Activated CD8-positive, alpha-beta memory T cell treated with anti-CD3 and anti-CD28 coated beads, Interleukin-2, amount 50 U/mL, for 4 hours (primary cell): ENCODE measurements at places on chromosomes 11 and 22.
A peak's percentile ranks its signal among the peaks of the same experiment; 100 is the strongest.

DNA sequence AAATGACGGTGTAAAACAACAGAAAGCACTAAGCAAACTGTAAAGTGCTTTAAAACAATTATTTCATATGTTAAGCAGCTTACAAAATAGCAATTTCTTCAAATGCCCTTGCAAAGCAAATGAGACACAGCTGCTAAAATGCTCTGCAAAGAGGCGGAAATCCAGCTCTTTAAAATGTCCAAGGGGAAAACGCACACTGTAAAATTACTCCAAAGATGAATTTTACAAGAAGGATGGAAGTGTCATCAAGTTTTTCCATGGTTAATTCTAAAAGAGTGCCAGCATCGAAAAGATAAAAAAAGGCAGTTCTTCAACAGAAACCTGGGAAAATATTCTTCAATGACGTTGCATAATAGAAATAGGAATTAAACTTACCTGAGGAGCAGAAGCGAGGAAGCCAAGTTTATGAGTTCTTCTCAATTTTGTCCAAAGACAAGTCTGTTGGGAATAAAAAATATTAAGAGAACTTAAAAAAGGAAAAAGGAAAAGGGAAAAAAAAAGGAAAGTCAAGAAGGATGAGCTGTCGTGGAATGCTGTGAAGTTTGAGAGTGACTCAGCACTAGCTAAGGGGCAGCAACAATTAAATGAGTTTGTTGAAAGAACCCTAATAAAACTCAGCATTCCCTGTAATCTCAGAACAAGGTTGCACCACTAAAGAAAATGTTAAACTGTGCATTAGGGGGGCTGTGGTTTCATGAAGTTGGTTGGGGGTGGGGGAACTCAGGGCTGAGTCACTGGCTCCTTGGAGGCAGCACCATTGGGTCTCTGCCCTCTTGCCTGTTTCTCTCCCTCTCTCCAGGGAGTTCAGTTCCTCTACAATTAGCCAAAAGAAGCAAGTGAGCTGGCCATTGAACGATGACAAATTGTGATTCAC is 64.2 kb upstream of the BLID start:
- no peak for DNase-seq

- DNase-seq = no peak
These were observed 32.7 kb downstream of the NARS2 start for GRCh38 chr11:78542007-78542406.

DNA sequence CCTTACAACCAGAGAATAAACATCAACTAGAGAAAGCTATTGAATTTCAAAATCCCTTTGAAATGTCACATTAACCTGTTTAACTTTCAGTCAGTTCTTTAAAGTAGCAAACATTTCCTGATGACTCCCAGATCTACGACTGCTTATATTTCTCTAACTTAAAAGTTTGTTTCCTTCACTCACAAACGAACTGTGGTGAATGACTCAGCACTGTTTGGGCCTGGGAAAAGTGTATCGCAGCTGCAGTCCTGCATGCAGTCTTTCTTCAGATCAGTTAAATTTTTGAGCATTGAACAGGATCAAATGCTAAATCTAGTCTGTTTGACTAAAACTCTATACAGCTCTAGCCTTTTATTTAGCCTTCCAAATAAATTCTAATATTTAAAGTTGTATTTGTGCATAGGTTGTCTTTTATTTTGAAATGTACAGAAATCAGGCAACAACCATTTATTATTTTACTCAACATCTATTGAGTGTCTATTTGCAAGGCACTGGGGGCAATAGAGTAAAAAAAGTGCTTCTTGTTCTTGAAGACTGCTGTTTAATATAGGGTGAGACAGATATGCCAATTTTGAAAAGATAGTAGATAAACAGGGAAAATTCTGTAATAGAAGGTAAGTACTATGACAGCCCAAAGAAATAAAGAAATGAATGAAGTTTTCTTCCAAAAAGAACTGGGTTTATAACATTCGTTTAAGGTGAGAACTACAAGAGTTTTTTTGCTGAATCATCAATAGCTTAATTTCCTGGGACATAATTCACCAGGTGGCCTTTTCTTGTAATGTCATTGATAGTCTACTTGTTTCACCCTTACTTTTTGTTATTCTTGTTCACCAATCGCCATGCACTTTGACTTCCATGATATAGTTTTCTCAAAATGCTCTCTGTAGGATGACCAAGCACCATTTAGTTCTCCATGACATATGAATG is 235.4 kb downstream of the METTL15 start:
- no peak for DNase-seq

- no peak for DNase-seq
These were observed 11.4 kb upstream of the DENND5A start for GRCh38 chr11:9276571-9276970.

GRCh38 chr11:61280883-61281580 is 14.1 kb downstream of the VWCE start:
- DNase-seq = no peak

- no peak for DNase-seq
These were observed 403.6 kb downstream of the TBC1D22A start for GRCh38 chr22:47166033-47166404.

DNA sequence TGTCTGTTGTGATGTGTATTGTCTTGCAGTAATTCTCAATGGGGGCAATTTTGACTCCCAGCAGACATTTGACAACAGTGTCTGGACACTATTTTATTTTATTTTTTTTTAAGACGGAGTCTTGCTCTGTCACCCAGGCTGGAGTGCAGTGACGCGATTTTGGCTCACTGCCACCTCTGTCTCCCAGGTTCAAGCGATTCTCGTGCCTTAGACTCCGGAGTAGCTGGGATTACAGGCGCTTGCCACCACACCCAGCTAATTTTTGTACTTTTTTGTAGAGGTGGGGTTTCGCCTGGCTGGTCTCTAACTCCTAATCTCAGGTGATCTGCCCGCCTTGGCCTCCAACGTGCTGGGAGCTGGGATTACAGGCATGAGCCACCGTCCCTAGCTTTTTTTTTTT is 1.4 kb downstream of the RPS6KB2 start:
- no peak for DNase-seq

DNA sequence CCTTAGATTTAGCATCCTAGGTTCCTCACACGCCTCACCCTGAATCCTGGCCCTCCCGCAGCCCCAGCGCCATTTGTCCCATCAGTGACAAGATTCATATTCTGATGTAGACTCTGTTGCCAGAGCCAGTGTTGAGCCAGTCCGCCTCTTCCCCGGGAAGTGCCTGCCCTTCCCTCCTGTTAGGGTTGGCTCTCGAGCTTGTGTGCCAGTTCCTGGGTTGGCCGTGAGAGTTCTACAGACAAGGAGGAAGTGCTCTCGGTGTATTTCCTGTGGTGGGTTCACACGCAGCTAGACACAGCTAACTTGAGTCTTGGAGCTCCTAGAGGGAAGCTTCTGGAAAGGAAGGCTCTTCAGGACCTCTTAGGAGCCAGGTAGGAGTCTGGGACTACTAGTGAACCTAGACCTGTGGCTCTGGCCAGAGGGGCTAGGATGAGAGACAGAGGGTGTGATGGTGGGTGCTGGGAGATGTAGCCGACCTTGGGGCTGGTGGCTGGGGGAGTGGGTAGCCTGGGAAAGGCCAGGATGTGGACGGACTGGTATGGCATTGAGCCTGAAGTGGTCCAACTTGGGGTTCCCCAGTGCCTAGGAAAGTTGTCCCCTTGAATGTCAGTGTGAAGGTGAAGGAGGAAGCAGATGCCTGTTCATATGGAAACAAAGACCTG is at the start of gene IL18BP:
TSS of gene IL18BP (plus strand) at position 261 of the 662 bp plus-strand sequence. CDS start 1,076 bp downstream, outside the sequence.
- DNase-seq = no peak

DNA sequence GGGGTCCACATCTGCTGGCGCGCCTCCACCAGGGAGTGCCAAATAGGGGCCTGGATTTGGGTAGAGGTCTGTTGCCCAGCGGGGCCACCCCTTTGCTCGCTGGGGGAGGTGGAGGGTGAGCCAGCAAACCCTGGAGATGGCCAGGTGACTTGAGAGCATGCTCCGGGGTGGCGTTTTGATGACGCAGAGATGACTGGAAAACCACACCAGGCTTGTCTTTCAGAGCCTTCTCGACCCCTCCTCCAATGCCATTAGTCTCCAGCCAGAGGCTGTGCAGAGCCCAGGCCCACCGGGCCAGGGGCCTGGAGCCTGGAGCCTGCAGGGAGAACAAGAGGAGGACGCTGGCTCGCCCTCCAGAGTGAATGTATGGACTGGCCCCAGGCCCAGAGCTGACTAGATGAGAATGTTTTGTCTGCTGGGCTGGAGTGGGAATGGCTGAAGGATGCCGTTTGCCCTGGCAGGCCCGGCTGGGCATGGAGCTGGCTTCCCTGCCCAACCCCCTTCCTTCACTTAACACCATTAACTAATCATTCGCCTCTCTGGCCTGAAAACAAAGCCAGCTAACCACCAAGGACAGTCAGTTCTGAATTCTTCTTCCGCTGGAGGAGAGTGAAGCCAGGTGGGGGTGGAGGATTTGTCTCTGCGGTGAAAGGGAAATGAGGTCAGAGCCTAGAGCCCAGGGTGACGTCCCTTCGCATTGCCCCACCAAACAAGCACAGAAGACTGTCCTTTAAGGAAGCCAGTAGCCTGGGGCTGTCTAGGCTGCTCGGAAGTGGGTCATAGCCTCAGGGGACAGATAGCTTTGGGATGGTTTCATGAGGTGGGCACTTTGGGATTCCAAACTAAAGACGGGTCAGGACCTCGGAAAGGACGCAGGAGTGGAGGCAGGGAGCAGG is 1.6 kb upstream of the MCAM start:
- DNase-seq = no peak

DNA sequence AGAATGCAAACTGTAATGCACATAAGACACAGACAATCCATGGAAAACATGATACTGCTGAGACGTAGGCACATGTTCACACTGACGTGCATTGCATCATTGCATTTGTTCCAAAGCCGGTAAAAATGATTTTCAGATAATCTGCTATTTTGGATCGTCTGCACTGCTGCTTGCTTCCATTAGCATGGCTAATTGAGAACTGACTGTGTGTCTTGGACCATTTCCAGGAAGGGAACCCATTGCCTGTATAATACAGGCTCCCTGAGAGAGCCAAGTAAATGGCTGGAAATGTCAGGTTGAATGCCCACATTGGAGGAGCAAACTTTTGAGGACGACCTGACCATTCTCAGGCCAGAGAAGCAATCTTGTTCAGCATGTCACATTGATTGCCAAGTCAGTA is 304.8 kb downstream of the ST3GAL4 start:
- DNase-seq = no peak

GRCh38 chr11:104581246-104581980 is 316.8 kb downstream of the CASP12 start:
- DNase-seq = no peak

DNA sequence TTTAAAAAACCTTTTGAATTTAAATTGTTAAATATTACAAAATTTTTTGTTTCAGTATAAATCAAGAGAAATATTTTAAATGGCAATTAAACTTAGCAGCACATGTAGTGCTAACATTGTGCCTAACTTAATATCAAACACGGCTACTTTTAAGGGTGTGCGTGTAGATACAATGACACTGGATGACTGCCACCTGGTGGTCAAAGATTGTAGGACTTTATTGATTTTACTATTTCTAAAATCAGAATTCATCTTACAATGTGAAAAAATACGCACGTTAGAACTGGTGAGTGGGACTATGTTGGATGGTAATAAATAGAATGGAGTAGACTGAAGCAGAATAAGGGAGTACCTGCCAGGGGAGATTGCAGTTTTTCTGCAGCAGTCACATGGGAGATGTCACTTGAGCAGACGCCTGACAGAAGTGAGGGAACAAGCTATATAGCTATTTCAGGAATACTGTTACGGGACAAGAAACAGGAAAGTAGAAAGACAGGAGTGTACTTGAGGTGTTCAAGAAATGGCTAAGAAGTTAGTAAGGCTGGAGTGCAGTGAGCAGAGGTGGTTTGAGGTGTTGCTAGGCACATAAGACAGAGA is 52.9 kb downstream of the UVRAG start:
- DNase-seq = peak; percentile 34

DNA sequence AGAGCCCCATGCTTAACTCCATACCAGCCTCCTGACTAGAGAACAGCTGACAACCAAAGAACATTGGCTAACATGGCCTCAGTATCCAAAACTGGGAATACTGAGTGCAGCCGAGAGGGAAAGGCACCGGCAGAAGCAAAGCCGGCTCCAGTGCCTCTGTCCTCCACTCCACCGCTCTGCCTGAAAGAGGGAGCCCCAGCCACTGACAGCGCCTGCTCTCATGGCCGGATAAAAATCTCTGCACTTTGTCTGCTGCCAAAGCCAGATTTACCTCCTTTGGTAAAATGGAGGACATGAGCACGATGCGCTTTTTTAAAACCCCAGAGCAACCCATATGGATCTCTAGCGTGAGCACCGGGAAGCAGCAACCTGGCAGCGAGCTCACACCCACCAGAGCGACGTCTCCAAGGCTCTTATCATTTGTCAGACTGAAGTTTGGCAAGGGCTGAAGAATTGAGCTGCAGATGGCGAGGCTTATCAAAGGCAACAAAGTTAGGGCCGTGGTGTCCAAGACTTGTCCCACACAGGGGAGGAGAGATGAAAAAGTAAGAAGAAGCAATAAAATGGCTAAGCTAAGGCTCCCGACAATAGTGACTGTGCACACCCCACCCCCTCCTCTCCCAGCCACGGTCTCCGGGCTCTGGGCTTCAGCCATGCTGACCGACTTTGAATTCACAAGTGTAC is 71.4 kb downstream of the EFCAB6 start:
- no peak for DNase-seq

DNA sequence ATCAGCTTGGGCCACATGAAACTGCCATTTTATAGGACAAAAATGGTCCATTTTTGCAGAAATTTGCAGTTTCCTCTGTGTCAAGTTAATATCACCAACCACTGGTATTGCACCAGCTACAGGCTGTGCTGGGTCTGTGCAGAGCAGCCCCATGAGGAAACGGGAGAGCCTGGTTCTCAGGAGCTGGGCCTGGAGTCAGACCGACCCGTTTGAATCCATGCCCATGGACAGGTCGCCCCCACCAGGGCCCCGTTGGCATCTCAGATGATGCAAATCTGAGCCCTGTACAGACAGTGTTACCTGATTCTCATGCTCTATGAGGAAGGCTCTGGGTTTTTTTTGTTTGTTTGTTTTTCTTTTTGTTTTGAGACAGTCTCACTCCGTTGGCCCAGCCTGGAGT is 9.8 kb upstream of the SEC14L6 start:
- no peak for DNase-seq

GRCh38 chr22:49369726-49370626 is 457.7 kb downstream of the BRD1 start:
- DNase-seq = no peak

DNA sequence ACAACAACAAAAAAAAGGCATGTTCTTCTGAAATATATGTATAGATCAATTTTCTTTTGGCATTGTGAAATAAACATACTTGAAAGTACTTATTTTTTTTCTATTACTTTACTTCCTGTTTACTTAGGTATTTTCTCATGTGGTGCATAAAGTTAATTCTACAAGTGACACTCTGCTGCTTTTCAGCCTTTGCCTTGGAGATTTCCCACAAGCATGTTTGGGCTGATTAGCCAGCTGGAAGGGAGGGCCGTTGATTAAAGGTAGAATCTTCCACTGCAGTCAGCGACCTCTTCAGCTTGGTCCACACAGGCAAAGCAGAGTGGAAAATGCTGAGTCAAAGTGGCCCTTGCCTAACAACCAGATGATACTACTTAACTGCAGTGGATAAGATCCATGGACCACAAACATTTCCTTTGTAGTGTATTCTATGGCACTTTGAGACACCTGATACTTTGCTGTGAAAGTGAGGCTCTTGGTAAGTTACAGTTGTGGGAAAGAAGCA is 176.0 kb downstream of the ARHGAP42 start:
- no peak for DNase-seq

GRCh38 chr11:35814081-35814695 is 129.7 kb upstream of the LDLRAD3 start:
- DNase-seq = no peak

GRCh38 chr11:10693509-10694081 is at the start of gene IRAG1:
IRAG1 (minus strand) TSS chr11:10693755; CDS start chr11:10693602, 153 bp downstream.
- DNase-seq = no peak

- no peak for DNase-seq
These were observed 24.5 kb downstream of the PISD start for GRCh38 chr22:31637447-31637890.
